ENCODE measurements at places on chromosomes 1 and 21.
A peak's percentile ranks its signal among the peaks of the same experiment; 100 is the strongest.

GRCh38 chr1:15956150-15956549 lies 19.8 kb downstream of the ZBTB17 start:
- DNase-seq: no peak

GRCh38 chr1:110065841-110066240 lies 4.6 kb downstream of the ALX3 start:
- no peak for DNase-seq

DNA sequence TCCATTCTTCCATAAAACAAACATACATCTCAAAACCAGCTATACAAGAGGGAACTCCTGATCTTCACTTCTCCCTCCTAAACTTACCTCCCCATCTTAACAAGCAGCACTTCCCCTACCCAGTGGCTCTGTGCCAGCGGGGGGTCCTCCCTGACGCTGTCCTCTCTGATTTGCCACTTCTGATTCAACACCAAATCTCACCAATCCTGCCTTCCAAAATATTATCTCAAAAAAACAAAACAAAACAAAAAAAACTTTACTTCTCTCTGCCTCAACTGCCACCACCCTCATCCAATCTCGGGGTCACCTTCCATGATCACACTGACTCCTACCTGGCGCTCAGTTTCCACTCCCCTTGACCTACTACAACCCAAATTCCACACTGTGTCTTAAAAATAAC lies 72.8 kb downstream of the SLC45A1 start:
- no peak for DNase-seq

DNA sequence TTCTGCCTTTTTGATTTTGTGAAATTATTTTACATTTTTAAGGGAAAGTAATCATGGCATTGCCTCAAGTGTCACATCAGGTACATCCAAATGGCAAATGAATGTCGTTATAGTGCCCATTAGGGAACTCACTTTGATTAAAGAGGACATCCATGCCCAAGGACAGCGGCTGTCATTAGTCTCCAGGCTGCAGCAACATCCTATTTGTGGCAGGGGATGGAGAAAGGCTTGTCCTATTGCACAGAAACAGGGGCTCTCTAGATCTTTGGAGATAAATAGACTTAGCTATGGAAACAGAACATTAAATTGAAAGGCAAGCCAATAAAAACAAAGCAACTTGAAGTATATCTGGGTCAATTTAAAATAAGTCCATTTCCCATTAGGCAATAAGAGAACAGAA lies 439.3 kb downstream of the NEGR1 start:
- no peak for DNase-seq

DNA sequence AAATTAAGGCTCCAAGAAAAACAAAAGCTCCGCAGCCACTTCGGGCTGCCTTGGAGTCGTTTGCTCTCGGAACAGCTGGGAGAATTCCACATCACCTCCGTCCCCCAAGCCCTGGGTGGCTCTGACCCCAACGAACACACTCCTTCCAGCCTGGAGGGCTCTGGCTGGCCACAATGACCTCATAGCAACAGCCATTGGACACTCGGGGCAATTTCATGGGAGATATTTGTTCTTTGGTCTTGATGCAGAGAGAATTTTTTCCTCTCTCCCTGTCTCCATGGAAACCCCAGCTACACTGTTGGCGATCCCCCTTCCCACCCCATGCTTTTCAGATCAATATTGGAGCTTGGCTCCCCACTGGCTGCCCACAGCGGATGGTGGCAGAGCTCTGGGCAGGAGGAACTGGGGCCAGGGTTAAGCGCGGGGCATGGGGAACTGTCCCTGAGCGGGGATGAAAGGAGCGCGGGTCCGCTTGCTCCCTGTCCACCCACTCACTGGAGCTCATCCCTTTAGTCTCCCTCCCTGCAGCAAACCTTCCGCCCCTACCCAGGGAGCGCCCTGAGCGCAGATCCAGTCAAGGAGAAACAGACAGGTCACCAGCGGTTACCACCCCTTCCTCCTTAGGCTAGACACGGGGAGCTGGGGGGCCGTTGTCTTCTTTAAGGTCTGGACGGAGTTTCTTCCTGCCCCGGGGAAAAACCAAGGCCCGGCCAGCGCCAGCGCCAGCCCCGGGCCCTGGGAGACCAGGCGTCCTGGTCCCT lies 1.2 kb downstream of the WNT4 start:
- DNase-seq: no peak

DNA sequence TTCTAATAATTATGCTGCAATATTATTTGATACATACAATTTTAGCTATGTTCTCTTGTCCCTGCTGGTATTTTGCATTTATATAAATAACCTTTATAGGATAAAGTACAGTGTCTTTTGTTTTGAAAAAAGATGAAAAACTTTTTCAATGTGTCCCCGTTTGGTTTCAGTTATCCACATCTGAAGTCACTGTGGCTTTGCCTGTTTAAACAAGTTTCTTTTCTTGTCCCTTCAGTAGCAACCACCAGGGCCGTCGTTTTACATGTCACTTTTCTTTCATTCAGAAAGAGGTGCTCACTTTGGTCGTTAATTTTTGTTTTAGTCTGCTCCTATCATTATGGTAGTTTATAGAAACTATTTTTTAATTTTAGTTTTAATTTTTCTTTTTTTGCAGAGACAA lies 41.4 kb downstream of the RABGAP1L start:
- DNase-seq: no peak

DNA sequence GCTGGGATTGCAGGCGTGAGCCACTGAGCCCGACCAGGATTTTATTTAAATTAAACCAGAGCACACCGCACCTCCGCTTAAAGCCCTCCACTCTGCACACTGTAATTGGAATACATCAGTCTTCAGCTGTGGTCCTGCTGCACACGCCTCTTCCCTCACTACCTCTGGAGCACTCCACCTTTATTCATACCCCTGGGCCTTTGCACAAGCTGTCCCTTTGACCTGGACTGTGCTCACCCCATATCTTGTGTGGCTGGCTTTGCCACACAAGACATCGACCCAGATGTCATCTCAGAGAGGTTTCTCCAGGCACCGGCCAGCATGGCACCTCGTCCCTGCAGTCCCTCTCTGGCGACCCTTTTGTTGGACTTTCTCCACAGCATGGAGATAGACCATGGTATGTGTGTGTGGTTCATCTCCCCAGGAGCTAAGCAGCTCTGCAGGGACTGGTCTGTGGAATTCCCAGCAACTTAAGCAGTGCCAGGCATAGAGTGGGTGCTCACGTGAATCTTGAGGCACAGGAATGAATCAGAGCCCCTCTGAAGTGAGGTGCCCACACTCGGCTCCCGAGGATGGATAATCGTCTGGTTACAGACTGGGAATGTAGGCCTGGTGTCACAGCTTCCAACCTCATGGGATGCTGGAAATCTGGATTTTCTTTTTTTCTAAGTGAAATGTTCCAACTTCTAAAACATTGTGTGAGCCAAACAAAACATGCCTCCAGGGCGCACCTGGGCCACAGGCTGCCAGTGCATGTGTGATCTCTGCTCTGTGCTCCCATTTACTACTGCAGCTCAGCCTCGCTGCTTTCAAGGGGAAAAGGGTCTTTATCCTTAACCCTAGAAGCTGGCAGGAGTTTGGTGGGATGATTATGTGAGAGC lies 61.9 kb downstream of the EVA1C start:
- no peak for DNase-seq

- no peak for DNase-seq
These were observed 47.2 kb downstream of the PTPRF start for GRCh38 chr1:43577655-43578542.

DNA sequence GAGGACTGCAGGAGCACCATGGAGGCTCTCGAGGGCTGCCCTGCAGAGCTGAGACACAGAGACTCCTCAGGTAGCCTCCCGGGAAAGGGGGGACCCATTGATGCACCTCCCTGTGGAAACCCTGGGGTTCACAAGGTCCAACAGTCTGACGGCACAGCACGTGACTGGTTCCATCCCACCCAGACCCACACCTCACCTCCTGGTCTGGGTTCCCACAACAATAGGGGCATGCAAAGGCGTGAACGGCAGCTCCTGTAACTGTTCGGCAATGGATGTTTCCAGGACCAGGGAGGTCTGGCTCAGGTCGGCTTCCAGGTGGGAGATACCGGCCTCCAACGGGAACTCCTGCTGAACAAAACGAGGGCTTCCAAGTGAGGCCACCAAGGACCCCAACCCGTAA lies 86.8 kb downstream of the NPHP4 start:
- no peak for DNase-seq

- DNase-seq: no peak
These were observed 40.2 kb upstream of the IL10 start for GRCh38 chr1:206812471-206812870.

DNA sequence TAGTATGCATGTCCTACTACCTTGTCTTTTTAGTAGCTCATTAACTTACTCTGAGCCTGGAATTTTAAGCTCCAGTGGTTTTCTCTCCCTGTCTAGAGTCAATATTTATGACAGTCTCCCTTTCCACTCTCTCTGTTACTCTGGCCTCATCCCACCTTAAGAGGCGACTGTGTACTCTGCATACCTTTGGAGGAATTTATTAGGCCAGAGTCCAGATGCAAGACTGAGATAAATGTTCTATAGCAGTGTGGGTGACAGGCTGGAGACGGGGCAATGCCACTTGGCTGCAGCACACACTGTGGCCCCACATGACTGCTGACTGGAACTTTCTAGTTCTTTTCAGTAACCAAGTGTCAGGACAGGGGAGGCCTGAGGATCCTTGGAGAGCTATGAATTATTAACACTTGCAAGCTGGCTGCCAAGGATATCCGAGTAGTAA lies 4.1 kb upstream of the PDZK1 start:
- DNase-seq: no peak

- no peak for DNase-seq
These were observed 8.1 kb upstream of the SRM start for GRCh38 chr1:11067716-11068599.

DNA sequence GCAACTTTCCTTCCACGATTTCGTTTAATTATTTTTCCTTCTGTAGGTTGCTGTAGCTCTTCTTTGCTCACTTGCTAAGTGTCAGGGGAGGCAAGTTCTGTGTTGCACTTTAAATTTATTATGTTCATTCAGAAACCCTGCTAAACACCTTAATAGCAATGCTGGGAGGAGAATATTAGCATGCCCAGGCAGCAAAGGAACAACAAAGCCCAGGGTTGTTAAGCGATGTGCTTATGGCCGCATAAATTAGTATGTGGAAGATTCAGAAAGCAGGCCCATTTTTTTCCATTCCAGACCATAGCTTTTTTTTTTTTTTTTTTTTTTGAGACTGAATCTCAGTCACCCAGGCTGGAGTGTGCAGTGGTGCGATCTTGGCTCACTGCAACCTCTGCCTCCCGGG lies 151.3 kb downstream of the BACH1 start:
- no peak for DNase-seq

DNA sequence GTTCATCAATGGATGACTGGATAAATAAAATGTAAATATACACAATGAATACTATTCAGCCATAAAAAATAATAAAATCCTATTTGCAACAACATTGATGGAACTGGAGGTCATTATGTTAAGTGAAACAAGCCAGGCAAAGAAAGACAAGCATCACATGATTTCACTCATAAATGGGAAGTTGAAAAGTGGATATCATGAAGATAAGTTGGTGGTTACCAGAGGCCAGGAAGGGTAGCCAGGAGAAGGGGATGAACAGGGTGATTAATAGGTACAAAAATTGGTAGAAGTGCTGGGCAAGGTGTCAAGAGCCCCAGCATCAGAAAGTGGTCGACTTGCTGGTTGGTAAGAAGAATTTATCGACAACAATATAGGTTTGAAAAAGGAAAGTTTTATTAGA lies 1.3 kb upstream of the PARK7 start:
- no peak for DNase-seq

- DNase-seq: no peak
These were observed 83.1 kb downstream of the CAPZB start for GRCh38 chr1:19402031-19402813.

- peak; percentile 87 for DNase-seq
These were observed at the start of gene UBE2G2 for GRCh38 chr21:44801468-44802395. Gene UBE2G2 (minus strand): TSS chr21:44801820. CDS start chr21:44801748, 72 bp downstream.

DNA sequence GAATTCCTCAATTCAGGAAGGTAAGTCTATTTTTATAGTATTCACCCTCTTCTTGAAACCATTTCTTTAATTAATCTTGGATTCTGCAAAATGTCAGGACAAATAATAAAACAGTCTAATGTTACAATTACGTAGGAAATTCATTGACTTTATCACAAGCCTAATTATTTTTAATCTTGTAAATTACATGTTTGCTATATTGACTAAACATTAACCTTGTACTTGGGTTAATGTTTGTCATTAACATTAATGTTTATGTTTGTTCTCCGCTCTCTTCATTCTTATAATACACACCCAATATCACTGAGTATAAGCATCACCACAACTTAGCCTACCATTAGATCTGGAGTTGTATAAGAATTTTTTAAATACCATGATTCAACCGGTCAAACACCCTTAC lies 2.8 kb downstream of the GCLM start:
- DNase-seq: no peak

GRCh38 chr1:17973694-17974093 lies 133.9 kb upstream of the IGSF21 start:
- DNase-seq: no peak

GRCh38 chr1:76160225-76160624 lies 85.7 kb downstream of the ST6GALNAC3 start:
- no peak for DNase-seq

- no peak for DNase-seq
These were observed 2.9 kb upstream of the INAVA start for GRCh38 chr1:200891774-200892157.

GRCh38 chr1:70227439-70227838 lies 6.3 kb downstream of the SRSF11 start:
- no peak for DNase-seq

DNA sequence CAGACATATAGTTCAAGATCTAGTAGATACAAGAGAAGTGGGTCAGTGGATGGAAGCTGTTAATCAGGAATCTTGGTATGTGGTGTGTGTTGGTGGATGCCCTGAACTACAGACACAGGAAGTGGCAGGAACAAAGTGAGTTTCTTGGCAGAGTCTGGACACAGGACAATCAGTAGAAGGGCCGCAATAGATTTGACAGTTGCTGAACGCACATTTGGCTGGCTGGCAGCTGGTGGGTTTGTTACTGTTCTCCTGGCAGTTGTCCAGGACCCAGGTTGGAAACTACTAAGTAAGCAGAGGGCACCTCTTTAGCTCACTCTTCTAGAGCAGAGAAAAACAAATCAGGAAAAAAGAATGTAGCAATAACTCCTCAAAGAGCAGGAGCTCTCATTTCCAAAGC lies 13.2 kb downstream of the KRTAP26-1 start:
- DNase-seq: no peak

DNA sequence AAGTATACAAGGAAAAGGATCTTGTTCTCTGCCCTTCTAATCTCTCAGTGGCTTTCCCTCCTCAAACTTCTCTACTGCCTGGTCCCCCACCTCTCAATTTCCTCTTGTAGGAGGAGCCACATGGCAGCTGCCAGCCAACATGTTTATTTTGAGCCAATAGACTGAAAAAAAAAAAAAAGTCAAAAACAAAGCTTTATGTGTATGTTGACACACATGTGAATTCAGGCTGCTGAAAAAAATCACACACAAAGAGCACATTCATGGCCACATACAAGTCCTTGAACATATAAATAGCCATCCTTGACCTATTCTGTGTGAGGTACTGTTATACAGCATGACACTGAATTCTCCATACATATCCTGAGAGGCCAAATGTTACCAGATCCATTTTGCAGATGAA lies 3.7 kb downstream of the PTPN14 start:
- DNase-seq: no peak

- no peak for DNase-seq
These were observed 74.2 kb upstream of the MACF1 start for GRCh38 chr1:39130325-39130724.
